CD4-positive, alpha-beta memory T cell (primary cell): ENCODE measurements at places on chromosomes 12 and 14. TPM values are rescaled to one million over a fixed set of nuclear protein-coding genes. Genes with fewer than 3 reads are reported as not detected.

GRCh38 chr12:6222078-6222654, 22.0 kb downstream of the CD9 start:
- no peaks in the 10 kb centered on the region for H3K27me3 ChIP-seq
- H3K27ac ChIP-seq: no peak overlapping the region
- H3K4me1 ChIP-seq: no peaks in the 10 kb centered on the region
- DNase-seq: no peak
- H3K4me3 ChIP-seq: no peak overlapping the region

DNA sequence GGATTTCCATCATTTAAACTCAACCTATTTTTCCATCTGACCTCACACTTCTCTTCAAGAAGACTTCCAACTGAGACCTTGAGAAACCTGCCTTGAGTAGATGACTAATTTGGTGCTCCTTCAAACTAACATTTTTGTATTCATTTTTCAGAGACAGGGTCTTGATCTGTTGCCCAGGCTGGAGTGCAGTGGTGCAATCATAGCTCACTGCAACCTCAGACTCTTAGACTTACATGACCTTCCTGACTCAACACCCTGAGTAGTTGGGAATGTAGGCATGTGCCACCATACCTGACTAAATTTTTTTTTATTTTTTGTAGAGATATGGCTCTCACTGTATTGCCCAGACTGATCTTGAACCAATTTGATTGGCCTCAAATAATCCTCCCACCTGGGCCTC, 389.9 kb downstream of the PDZRN4 start:
- no peaks in the 10 kb centered on the region for H3K4me1 ChIP-seq
- DNase-seq: no peak
- H3K27ac ChIP-seq: no peak overlapping the region
- H3K27me3 ChIP-seq: no peaks in the 10 kb centered on the region
- H3K4me3 ChIP-seq: no peak overlapping the region
- H3K36me3 ChIP-seq: no peaks in the 10 kb centered on the region

DNA sequence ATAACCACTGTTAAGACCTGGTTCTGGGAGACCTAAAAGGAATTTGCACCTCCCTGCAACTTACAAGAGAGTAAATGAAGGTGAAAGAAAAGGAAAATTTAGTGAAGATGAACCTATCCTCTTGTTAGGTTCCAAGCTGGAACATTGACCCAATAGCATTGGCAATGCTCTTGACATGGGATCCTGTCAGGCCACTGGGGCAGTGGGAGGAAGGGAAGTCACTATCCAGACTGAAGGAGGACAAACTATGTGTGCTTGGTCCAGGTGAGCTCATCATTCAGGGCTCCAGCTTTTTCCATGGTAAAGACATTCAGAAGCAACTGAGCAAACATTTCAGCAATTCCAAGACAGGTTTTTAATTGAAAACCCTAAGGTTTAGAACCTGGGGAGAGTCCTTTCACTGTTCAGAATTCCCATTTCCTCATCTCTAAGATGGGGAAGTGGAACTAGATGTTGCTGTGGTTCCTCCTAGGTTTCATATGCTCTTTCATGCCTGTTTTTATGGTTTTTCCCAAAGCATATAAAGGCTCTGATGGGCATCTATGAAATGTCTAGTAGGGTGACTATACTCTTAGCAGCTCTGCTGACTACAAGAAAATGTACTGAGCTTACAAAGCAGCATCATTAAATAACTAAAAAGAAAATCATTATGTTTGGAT, 33.1 kb downstream of the MAPK1IP1L start:
- H3K27me3 ChIP-seq: no peaks in the 10 kb centered on the region
- H3K36me3 ChIP-seq: no peaks in the 10 kb centered on the region
- DNase-seq: no peak

- peaks cover 8% of the 10 kb centered on the region for H3K4me1 ChIP-seq
- H3K27ac ChIP-seq: no peak overlapping the region
- H3K27me3 ChIP-seq: no peaks in the 10 kb centered on the region
- peaks cover 6% of the 10 kb centered on the region for H3K36me3 ChIP-seq
- H3K4me3 ChIP-seq: no peak overlapping the region
These were observed 46.9 kb downstream of the CNOT2 start for GRCh38 chr12:70290116-70290515.

DNA sequence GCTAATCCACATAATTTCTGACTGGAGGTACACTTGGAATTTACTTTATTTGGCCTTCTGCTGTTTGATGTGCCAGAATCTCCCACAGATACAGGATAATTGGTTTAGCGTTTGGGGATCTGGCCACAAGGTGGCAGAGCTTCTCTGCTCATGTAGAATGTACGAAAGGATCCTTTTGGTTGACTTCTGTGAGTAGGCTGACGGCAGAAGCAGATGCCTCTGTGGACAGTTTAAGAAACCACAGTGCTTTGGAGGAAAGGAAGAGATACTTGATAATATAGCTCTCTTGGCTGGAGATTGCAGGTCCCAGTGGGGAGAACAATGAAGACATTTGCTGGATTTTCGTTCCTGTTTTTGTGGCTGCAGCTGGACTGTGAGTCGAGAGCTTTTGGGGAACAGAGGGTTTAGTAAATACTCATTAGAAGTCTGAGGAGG, 75.3 kb upstream of the OR4E1 start:
- H3K4me1 ChIP-seq: no peaks in the 10 kb centered on the region
- no peaks in the 10 kb centered on the region for H3K27me3 ChIP-seq
- H3K27ac ChIP-seq: no peak overlapping the region
- peak; percentile 53 for DNase-seq

DNA sequence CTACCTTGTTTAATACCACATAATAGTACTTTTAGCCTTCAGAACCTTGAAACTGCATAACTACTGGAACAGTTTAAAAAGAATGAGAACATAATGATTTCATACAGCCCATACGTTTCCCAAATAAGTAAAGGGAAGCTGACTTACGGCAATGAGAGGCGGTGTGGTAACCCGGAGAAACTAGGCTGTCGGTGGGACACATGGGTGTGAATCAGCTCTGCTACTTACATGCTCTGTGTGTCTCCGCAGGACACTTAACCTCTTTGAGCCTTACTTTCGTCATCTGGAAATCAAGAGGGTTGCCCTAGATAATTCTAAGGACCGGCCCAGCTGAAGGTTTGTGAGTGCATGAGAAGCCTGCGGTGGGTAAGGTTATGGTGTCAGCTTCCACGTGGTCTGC, 49.3 kb upstream of the PLEKHG3 start:
- no peaks in the 10 kb centered on the region for H3K4me1 ChIP-seq
- no peak overlapping the region for H3K27ac ChIP-seq
- no peak overlapping the region for H3K4me3 ChIP-seq
- no peaks in the 10 kb centered on the region for H3K36me3 ChIP-seq
- no peak for DNase-seq

- H3K27ac ChIP-seq: no peak overlapping the region
- H3K4me3 ChIP-seq: no peak overlapping the region
- DNase-seq: no peak
These were observed 24.3 kb downstream of the C12orf76 start for GRCh38 chr12:110024051-110024450.

DNA sequence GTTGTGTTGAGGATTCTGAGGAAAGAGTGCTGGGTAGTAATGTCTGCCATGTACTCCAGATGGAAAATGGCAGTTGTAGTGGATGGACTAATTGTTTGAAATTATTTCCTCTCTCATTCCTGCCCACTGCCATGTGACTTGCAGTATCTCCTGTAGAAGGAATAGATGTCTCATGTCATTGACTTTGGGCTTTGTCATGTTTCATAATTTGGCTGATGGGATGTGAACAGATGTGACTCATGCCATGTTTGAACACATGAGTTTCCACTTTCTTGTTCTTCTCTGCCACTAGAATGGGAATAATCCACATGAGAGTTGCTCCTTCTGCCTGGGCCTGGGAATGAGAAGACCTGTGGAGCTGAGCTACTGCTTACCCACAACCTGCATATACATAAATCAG, 2.4 kb upstream of the CALCOCO1 start:
- H3K4me3 ChIP-seq: no peak overlapping the region
- DNase-seq: no peak
- H3K27me3 ChIP-seq: no peaks in the 10 kb centered on the region
- H3K36me3 ChIP-seq: peaks cover 1% of the 10 kb centered on the region

GRCh38 chr14:68960123-68960522, 19.0 kb downstream of the ACTN1 start:
- H3K36me3 ChIP-seq: no peaks in the 10 kb centered on the region
- no peak overlapping the region for H3K4me3 ChIP-seq
- no peak overlapping the region for H3K27ac ChIP-seq
- DNase-seq: no peak
- no peaks in the 10 kb centered on the region for H3K27me3 ChIP-seq

DNA sequence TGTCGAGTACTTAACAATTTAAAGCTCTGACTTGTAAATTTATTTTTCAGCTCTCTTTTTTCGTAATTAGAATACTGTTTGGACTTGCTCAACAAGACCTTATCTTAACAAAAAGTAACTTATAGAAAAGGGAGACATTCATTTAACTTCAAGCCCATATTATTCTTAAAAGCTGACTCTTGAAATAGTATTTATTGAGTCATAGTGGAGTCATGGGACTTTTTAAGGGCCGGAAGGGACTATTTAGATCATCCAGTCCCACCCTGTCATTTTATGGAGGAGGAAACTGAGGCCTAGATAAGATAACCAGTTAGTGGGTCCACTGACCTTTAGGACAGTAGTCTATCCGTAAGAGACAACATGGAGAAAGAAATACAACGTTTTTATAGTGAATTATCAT, 1.5 kb downstream of the RAP1B start:
- H3K36me3 ChIP-seq: no peaks in the 10 kb centered on the region
- peak overlapping the region; percentile 88 for H3K27ac ChIP-seq
- H3K4me1 ChIP-seq: peaks cover 55% of the 10 kb centered on the region
- DNase-seq: no peak

- no peaks in the 10 kb centered on the region for H3K27me3 ChIP-seq
- no peak for DNase-seq
- H3K4me3 ChIP-seq: no peak overlapping the region
- H3K4me1 ChIP-seq: no peaks in the 10 kb centered on the region
- H3K27ac ChIP-seq: no peak overlapping the region
- no peaks in the 10 kb centered on the region for H3K36me3 ChIP-seq
These were observed 156.8 kb downstream of the SNAPC1 start for GRCh38 chr14:61918998-61919397.

DNA sequence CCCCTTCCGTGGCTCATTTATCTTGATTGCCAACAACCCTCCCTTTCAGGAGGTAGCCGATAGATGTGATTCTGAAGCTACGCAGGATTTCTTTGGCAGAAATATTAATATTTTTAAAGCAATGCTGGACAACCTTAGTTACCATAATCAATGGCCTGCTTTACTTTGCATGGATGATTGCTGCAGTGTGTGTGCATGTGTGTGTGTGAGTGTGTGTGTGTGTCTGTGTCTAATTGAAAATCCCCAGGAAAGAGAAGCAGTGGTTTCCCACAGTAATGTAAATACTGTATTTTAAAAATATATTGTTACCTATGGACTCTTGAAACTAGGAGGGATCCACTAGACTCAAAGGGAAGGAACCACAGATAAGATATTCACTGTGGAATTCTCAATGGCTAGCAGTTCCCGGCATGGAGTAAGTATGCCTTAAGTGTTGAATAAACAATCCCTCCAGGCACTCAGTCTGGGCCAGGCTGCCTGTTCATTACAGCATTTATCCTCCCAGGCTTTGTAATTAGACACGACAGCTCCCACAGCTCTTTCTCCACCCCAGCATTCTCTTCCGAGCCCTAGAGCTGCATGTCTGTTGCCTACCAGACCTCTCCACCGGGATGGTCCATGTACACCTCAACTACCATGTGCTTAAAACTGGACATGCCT, 22.5 kb upstream of the C14orf132 start:
- H3K27me3 ChIP-seq: peaks cover 5% of the 10 kb centered on the region
- no peaks in the 10 kb centered on the region for H3K36me3 ChIP-seq
- H3K4me3 ChIP-seq: no peak overlapping the region
- DNase-seq: no peak

DNA sequence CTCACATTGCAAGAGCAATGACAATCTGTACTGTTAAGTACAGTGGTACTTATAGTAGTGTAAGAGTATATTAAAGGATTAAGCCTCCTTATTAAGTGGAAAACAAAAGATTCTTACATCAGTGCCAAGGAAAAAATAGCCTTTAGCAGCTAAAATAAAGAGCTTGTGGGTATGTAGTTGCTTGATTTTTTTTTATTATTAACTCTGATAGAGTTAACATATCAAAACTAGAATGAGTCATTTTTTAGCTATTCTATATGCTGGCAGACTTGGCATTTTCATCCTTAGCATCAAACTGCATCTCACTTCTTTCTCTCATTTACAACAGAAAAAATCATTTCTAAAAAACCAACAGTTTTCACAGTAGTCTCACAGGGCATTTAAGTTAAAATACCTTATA, 86.5 kb downstream of the ATP2B1 start:
- no peak overlapping the region for H3K4me3 ChIP-seq
- H3K27ac ChIP-seq: no peak overlapping the region
- peaks cover 4% of the 10 kb centered on the region for H3K4me1 ChIP-seq

DNA sequence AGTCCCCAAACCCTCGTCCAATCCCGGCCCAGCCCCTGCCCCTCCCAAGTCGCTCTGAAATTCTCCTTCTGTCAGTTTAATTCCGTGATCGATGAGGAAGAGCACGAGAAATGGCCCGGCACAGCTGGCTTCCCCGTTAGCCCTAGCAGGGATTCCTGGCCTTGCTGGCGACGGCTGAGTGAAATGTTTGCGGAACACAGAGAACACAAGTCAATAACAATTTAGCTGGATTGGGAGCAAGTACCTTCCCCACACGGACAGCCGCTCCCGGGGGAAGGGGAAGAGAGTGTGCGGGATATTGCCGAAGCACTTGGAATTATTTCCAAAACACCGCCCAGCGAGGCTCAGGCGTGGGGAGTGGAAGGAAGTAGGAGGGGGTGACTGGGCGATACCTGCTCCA, 134.6 kb downstream of the RBM19 start:
- H3K27ac ChIP-seq: no peak overlapping the region
- no peaks in the 10 kb centered on the region for H3K4me1 ChIP-seq
- no peaks in the 10 kb centered on the region for H3K27me3 ChIP-seq
- no peaks in the 10 kb centered on the region for H3K36me3 ChIP-seq

DNA sequence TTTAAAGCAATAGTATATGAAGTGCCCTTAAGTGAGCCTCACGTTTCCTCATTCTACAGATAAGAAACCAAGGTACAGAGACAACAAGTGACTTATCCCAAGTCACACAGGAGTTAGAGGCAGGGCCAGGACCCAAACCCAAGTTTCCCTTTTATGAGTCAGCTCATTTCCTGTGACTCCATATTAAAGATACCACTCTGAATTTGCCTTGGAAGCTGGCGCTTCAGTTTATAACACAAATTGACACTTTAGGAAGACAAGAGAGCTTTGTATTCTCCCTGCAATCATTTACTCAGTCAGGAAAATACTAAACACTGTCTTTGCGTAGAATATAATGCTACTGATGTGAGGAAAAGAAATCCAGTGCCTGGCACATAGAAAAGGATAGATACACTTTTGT, 43.2 kb downstream of the MYBPC1 start:
- H3K4me3 ChIP-seq: no peak overlapping the region
- no peak for DNase-seq
- no peak overlapping the region for H3K27ac ChIP-seq
- H3K27me3 ChIP-seq: peaks cover 6% of the 10 kb centered on the region

GRCh38 chr12:131643631-131644452, 67.0 kb upstream of the SFSWAP start:
- no peak overlapping the region for H3K27ac ChIP-seq
- H3K4me1 ChIP-seq: no peaks in the 10 kb centered on the region
- H3K36me3 ChIP-seq: no peaks in the 10 kb centered on the region
- no peaks in the 10 kb centered on the region for H3K27me3 ChIP-seq

The SERPINA3 gene
- not detected for total RNA-seq

The ARHGAP9 gene
- 266 TPM for total RNA-seq

The CMTM5 gene
- not detected for total RNA-seq

The TSPAN8 gene
- total RNA-seq: not detected

The IPO8 gene
- total RNA-seq: 60.5 TPM

The CAPZA3 gene
- total RNA-seq: not detected

The PPFIA2 gene
- not detected for total RNA-seq

The AQP6 gene
- not detected for total RNA-seq

The EXOC5 gene
- 51.4 TPM for total RNA-seq
